Astrocyte of the cerebellum (primary cell): ENCODE measurements at places on chromosomes 13 and 19.

GRCh38 chr13:32731576-32731975 lies 145.3 kb downstream of the PDS5B start:
- no peak for DNase-seq

DNA sequence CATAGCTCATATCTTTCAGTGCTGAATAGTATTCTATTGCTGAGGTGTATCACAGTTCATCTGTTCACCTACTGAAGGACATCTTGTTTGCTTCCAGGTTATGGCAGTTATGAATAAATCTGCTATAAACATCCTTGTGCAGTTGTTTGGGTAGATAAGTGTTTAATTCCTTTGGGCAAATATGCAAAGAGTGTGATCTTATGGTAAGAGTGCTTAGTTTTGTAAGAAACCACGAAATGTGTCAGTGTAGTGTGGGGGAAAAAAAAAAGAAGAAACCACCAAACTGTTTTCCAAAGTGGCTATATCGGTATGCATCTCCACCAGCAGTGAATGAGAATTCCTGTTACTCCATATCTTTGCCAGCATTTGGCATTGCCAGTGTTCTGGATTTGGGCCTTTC lies 93.3 kb downstream of the PIBF1 start:
- DNase-seq = no peak

- DNase-seq = no peak
Observed at GRCh38 chr13:76127922-76128321, 491.8 kb downstream of the LMO7 start.

DNA sequence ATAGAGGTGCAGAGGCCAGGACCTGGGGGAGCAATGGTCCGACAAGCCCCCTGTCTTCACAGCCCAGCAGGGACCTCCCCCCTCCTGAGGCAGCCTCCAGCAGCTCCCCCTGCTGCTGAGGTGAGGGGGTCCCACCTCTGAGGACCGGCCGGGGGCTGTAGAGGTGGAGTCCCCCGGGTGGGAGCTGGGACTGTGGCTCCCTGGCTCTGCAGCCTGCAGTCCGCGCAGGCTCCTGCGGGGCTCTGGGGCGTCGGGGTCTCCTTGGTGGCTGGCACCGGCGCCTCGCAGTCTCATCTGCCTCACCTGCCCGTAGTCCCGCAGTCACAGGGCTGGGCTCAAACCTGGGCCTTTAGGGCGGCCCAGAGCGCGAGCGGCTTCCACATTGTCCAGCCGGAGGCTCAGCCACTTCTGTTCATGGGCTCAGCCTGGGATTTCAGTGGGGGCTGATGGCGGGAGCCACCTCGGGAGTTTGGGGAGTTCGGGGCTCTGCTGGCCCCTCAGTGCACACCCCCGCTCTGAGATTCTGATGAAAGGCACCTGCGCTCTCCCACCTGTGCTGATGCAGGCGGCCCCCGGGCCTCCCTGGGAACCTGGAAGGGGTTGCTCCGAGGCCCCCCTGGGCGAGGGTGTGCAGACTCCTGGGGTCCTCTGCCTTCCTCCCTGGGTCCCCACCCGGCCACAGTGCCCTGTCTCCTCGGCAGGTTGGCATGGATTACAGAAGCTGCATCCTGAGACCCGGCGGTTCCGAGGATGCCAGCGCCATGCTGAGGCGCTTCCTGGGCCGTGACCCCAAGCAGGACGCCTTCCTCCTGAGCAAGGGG lies 7.0 kb upstream of the ZNF554 start:
- no peak for DNase-seq

DNA sequence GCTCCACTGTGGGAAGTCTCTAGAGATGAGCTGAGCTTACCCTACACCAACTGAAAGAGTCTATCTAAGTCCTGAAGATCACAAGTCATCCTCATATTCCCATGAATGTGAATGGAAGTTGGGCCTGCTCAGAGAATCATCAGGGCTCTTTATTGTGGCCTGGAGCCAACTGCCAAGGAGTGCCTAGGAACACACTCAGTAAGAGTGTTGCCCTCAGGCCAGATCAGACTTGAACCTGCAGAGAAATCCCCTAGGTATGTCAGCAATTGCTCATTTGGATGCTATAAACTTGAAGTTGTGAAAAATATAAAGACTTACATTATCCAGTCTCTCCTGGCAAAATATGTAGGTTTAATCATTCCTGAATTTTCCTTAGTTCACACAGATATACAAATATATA lies 1070.2 kb downstream of the EFNB2 start:
- DNase-seq = no peak

DNA sequence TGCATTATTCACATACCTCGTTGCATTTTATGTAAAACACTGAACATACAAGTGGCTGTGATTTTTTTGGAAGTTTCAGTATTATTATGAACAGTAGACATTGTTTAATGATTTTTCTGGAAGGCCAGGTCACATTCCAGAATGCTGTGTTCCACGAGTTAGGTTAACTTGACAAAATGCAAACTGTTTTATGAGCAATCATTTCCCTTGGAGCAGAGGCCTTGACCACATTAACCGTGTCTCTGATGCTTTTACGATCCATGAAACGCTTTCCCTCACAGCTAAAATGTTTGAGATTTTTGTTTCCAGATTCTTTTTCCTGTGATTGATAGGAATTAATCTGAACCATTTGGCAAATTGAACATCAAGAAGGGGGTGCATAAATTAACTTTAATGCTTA lies 57.8 kb downstream of the MBNL2 start:
- peak; percentile 78 for DNase-seq
